Esophagus muscularis mucosa (tissue), 4 donors: ENCODE measurements at places on chromosomes 12 and 14.

- DNase-seq = no peak
Measured at GRCh38 chr14:91830777-91831176, 36.6 kb downstream of the TC2N start.

- DNase-seq = no peak
Measured at GRCh38 chr12:53749986-53750811, 1.6 kb downstream of the CISTR start.

DNA sequence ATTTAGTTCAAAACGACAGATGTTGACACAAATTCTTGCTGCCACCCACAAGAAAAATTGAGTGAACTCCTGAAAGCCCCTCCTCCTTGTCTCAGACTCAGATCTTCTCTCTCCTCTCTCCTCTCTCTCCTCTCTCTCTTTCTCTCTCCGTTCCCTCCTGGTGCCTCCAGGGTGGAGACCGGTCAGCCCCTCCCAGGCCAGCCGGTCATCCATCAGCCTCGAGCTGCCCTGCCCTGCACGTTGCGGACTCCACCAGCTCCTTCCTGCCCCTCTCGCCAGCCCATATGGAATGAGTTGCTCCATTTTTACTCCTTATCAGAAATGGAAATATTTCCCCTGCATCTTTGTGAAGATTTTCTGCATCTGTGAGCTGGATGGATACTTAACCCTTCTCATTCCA is 103.8 kb downstream of the TBX5 start:
- no peak for DNase-seq

DNA sequence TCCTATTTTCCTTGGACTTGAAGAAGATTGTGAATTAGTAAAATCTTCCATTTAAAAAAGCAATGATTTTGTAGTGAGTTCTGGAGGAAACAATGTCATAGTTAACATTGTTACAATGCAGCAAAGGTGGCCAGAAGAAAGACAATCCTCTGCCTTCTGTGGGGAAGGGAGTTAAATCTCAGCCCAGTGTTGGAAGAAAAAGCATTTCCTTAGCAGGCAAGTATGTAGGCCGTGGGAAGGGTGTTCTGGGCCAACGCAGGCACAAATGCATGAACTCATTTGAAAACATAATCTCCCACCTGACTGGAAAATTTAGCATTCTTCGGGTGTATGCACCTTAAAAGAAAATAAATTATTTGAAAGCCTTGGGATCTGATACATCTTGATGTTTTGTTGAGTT is 258.6 kb downstream of the ADAMTS20 start:
- DNase-seq = no peak

DNA sequence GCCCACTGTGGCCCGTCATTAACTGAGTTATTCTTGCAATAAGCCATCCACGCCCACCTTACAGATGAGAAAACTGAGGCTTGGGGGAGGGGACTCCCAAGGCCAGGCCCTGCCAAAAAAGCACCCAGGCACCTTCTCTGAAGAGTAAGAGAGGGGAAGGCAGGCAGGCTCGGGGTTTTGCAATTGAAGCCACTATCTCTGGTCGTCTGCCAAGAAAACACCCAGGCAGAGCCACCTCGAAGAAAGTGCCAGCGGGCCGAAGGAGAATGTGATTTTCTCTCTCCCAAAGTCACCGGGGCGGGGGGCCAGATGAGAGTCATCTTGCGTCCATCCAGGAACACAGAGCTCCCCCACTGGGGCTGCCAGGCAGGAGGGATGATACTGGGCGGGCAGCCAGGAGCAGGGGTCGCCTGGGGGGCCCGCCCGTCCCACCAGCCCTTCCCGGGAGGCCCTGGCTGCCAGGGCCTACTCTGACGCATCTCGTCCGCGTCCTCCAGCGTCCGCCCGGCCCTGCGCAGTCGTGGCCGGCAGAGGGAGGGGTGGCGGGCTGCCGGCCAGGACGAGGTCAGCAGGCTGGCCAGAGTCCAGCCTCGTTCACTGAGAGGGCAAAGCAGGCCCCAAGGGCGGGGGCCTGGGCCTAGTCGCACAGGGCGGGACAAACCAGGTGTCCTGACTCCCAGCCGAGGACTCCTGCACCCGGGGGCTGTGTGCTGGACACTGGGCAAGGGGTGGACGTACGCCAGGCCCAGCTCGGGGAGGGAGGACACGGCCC is 74.3 kb downstream of the RFLNA start:
- DNase-seq = no peak

DNA sequence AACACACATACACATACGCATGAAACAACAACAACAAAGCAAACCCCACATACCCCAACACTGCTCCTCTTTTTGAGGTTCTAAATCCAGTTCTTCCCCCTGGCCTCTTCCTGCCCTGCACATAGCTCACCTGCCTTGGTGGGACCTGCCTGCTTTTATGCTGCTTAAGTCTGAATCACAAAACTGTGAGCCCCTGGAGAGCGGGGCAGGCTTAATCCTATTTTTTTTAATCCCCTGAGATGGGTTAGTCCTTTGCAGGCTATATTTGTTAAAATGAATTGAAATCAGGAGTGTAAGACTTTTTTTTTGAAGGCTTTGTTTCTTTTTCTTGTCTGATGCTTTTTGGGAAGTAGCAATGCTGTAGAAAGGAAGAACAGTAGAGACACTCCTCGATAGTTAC is 84.6 kb upstream of the MAX start:
- no peak for DNase-seq

GRCh38 chr14:64612021-64612380 is 62.2 kb downstream of the PPP1R36 start:
- DNase-seq = no peak

DNA sequence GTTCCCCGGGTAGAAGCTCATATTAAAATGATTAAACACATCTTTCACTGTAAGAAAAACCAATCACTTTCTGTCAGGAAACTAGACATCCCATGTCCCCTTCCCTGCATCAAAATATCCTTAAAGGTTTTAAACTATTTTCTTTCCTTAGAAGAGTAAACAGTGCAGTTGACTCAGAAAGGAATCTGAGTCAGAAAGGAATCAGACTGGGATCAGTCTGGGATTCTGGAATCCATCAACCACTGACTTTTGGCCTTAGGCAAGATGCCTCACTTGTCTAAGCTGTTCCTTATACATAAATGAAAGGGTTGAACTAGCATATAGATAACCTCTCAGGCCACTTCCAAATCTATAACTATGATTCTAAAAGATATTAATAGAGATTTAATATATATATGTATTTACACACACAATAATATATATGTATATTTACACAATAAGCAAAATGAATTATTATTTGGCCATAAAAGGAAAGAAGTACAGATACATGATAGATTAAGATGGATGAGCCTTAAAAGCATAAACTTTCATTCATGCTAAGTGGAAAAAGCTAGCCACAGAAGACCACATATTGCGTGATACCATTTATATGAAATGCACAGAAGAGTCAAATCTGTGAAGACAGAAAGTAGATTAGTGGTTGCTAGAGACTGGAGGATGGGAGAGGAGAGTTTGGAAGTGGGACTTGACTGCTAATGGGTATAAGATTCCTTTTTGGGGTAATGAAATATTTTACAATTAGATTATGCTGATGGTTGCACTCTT is 114.4 kb downstream of the SLC38A1 start:
- no peak for DNase-seq

DNA sequence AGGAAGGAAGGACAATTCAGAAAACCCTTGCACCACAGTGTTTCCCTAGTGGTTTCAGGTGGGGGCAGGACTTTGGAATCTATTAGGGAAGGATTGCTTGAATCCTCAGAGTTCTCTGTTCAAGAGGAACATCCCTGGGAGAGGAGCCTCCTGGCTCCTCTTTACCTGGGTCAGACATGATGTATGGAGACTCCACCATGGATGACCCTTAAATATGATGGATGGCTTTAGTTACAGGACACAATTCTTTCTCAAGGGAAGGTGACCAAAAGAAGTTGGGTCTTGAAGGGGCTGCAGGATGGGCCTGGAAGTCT is 396.6 kb downstream of the NRXN3 start:
- no peak for DNase-seq

GRCh38 chr12:94263011-94263811 is 114.8 kb downstream of the PLXNC1 start:
- no peak for DNase-seq

GRCh38 chr12:104903648-104904423 is 54.3 kb downstream of the SLC41A2 start:
- DNase-seq = no peak

DNA sequence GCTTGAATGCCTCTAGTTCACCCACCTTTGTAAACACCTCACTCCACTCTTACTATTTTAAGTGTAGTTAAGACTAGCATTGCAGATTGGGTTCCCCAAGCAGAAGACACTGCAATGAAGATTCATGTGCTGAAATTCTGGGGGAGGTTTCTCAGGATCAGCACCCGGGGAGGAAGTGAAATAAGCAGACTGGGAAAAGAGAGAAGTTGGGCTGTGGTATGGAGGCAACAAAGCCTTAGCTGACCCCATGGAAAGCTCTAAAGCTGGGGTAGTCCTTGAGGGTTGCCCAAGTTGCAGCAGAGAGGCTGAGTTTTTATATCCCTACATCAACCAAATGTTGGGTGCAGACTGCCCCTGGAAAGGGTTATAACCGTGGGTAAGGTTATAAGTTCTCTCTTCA is 23.9 kb upstream of the IGF1 start:
- no peak for DNase-seq

DNA sequence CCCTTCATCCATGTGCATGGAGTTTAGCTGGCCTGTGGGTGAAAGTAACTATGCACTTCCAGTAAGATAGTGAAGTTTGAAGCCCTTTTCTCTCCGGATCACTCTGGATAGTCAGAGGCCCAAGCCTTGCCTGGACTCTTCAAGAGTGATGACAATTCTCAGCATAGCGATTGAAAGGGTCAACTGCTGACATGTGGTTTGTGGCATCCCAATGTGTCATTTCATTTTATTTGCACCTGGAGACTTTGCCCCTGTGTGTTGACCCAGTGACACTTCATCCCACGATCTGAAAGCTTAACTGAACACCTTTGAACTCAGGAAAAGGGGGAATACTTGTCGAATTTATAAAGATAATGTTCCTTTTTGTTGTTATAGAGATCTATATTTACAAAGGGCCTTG is 711.9 kb upstream of the TMEM132C start:
- no peak for DNase-seq

DNA sequence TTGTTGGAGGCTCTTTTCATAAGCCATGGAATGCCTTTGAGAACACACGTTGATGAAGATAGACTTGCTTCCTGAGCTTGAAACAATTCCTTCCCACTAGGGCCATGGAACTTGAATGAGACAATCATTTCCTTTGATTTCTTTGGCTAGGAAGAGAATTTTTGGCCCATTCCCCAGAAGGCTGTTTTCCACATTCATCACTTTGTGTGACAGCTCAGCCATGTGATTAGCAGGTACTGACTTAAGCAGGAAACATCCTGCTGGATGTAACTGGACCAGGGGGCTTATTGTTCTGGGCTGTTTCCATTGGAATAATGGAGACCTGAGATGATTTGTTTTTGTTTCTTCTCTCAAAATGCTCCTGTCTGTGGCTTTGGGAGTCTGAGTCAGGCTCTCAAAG is 469.8 kb upstream of the SEL1L start:
- DNase-seq = no peak

DNA sequence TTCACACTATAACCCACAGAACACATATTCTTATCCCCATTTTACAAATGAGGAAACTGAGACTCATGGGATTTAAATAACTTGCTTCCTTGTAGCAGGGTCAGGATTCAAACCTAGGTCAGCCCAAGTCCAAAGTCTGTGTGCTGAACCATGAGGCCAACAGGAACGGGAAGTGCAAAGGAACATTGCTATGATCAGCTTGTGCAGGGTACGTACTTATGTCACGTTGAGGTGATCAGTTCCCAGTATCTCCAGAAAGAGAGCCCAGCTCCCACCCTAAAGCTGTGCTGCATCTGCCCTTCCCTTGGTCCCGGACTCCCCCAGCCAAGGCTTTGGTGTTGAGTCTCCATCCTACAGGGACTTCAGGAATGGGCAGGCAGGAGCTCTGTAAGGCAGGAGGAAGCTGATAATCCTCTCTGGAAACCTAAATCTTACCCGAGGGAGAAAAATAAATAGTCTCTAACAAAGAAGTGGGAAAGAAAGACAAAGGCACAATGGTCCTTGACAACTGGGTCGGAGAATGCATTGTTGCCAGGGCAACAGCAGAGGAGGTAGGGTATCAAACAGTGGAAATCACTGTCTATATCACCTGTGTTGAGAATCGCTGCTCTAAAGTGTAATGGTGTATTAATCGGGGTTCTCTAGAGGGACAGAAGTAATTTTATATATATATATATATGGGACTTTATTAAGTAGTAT is 82.5 kb upstream of the FICD start:
- DNase-seq = no peak

DNA sequence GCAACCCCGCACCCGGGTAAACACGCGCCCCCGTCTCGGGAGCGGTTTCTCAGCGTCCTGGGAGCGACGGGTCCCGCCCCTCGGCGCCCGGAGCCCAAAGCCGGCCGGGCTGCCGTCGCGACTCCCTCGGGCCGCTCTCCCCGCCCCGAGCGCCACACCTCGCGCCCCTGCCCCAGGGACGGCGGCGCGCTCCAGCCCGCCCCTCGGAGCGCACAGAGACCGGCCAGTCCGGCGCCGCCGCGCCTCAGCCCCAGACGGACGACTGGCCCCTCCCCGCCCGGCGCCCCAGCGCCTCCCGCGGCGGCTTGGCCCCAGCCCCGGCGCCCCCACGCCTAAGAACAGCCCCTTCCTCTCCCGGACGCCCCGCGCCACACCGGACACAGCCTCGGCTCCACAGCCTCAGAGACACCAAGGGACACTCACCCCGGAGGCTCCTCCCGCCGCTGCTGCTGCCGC is 411 bp downstream of the BTBD7 start:
- no peak for DNase-seq

DNA sequence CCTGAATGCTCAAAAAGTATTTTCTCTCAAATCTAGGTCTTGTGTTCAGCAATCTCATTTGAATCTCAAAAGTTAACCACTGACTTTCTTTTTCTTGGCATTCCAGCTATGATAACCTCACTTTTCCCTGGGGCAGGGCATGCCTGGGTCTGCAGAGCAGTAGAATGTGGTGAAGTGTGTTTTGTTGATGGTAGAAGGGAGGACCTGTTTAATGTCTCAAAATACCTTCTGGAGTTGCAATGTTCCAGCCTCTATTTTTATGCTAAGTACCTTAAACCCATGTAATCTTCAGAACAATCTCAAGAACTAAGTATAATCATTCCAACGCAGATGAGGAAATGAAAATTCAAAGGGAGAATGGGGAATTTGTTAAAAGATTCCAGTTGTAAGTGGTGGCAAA is 82.1 kb upstream of the FUT8 start:
- no peak for DNase-seq

DNA sequence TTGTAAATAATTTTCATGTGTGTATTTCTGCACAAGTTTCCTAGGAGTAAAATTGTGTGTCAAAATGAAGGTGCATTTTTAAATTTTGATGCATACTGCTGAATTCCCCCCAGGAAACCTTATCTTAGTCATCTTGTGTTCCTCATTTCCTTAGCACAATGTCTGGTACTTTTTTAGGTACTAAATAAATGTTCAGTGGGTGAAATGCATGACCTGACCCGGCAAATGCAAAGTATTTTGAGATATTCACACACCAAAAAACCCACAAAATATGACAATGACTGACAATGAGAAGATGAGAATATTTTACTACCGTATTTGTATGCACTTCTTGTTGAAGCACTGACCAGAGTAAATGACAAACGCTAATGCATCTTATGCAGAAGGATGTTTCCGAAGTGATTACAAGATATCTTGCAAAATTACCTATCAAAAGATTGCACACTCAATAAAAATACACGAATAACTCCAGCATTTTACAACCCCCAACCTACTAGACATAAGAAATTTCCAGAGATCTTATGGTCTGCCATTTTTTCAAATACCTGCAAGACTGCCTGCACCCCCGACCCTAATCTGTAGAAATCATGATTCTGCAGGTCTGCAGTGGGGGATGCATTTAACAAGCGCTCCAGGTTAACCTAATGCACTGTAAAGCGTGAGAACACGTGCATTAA is 895 bp upstream of the PRKAB1 start:
- no peak for DNase-seq
